MCF 10A (cell line): ENCODE measurements at places on chromosomes 3 and 15. TPM values are rescaled to one million over a fixed set of nuclear protein-coding genes. Genes with fewer than 3 reads are reported as not detected.

DNA sequence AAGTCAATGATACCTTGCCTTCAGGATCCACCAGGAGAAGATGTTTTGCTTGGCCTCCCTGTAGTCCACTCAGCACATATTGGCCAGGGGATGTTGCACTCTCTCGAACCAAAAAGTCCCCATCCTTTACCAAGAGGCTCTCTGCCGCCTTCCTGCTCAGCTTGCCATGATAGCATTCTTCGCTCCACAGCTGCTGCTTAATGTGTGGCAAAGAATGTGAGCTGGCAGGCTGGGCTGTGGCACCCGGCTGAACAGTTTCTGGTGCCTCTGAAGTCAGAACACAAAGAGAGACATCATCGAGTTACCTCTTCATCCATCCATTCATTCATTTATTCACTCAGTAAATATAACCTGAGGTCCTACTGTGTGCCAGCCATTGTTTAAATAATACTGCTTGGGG, 23.9 kb upstream of the CEP152 start:
- no peak for DNase-seq
- no peaks in the 10 kb centered on the region for H3K36me3 ChIP-seq
- H3K4me1 ChIP-seq, result no peaks in the 10 kb centered on the region
- no peak overlapping the region for H3K4me3 ChIP-seq
- H3K27me3 ChIP-seq, result no peaks in the 10 kb centered on the region

DNA sequence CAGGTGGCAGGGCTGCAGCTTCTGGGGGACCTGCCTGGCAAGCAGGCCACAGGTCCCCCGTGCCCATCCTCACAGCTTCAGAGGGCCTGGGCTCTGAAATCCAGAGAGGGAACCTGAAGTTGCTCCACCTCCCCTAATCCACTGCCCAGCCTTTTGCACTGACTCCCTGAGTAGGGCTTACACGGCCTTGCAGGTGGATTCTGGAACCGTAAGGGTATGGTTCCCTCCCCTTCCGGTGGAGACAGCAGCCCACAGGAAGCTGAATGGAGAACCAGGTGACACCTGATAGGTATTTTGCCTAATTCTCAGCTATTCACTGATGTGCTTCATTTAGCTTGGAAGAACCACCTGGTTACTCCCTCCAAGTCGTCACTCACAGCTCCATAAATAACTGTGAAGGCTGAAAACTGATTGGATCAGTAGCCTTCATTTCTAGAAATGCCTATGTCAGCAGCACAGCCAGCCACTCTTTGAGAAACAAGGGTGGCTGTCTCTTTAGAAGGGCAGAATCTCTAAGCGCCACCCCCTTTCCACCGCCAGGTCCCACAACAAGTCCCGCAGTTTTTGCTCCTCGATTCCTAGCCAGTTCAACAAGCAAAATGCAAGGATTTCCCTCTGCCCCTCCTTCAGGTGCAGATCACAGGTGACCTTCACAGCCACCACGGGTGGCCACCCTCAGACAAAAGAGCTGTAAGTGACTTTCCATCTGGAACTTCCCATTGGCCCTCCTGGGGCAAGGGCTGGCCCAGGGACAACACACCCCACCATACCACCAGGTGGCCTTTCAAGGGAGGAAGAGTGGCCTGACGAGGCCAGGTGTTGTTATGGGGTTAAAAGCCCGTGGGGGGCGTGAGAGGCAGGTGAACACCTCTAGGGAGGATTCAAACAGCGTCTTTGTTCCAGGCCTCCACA, 112.9 kb downstream of the SEC22A start:
- no peaks in the 10 kb centered on the region for H3K4me1 ChIP-seq
- H3K4me3 ChIP-seq, result no peak overlapping the region
- no peak for DNase-seq
- H3K27me3 ChIP-seq, result peaks cover 99% of the 10 kb centered on the region

- H3K27ac ChIP-seq, result no peak overlapping the region
- no peak overlapping the region for H3K4me3 ChIP-seq
- peaks cover 19% of the 10 kb centered on the region for H3K4me1 ChIP-seq
- DNase-seq, result no peak
- H3K27me3 ChIP-seq, result peaks cover 22% of the 10 kb centered on the region
These were observed 50.9 kb upstream of the PARP14 start for GRCh38 chr3:122629763-122630162.

DNA sequence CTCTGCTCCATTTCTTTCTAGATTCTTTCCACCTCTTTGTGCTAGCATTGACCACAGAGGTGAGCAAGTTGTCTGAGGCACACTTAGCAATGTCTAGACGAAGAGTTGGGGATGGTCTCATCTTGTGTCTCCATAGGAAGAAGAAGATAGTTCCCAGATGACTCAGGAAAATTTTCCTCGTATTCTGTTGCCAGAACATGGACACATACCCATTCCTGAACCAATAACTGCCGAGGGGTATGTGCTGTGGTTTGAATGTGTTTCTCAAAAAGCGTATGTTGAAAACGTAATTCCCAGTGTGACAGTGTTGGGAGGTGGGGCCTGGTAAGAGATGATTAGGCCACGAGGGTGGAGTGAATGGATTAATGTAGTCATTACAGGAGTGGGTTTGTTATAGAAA, 107.5 kb upstream of the GALNT15 start:
- DNase-seq, result peak; percentile 91
- H3K4me3 ChIP-seq, result no peak overlapping the region
- no peaks in the 10 kb centered on the region for H3K27me3 ChIP-seq
- H3K4me1 ChIP-seq, result peaks cover 53% of the 10 kb centered on the region
- H3K36me3 ChIP-seq, result no peaks in the 10 kb centered on the region
- peak overlapping the region; percentile 85 for H3K27ac ChIP-seq

DNA sequence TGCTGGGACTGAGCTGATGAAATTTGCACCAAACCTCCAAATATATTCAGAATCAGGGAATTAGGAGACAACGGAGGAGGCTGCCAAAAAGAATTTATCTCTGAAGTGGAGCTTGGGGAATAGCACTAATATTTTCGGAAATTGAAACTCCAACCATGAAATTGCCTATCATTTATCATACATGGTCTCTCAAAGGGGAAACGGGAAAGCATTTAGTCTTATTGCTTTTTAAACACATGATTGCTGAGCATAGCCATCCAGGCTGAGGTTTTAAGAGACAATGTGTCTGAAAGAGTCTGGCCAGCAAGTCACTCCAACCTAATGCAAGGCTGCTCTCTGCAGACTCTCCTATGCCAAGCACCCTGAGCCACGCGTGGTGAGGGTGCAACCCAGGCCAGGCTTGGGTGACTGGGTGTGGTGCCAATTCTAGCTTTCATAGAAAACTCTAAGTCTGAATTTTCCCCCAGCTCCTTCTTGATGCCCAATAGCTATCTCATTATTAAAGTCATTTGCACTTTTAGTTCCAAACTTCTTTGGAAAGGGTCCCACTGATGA, 200.2 kb downstream of the RPLP1 start:
- H3K4me3 ChIP-seq, result no peak overlapping the region
- peaks cover 91% of the 10 kb centered on the region for H3K27me3 ChIP-seq
- no peaks in the 10 kb centered on the region for H3K36me3 ChIP-seq
- peaks cover 6% of the 10 kb centered on the region for H3K4me1 ChIP-seq

AP3B2 gene
- total RNA-seq, result 6.1 and 7.5 TPM in 2 replicates

SOX14 gene
- total RNA-seq, result not detected in 2 replicates

DNA sequence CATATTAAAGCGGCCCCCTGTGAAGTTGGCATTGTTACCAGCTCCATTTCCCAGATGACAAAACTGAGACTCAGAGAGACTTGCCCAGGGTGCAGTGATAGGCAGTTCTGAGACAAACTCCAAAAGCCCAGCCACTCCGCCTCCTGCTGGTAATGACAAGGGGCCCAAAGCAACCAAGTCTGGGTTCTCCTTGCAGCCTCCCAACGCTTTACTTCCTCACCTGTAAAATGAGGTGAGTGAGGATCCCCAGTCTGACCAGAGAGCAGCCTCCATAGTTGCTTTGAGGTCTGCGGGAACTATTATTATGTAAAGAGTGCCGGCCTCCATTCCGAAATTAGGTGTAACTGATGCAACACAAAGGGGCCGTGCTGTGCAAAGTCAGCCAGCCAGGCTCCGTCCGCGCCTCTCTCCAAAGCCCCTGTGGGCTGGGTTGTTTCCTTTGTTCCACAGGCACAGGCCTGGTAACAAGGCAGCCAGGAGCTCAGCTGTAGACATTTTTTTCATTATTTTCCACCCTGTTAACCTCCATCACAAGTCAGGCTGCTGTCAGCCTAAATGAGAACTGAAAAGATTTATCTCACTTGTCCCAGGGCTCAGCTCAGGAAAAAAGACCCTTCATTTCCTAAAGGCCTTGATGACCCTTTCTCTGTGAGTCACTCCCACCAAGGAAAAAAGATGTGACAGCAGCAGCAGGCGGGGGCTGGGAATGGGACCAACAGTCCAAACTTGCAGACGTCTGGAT, 139.1 kb upstream of the RAD18 start:
- H3K4me1 ChIP-seq, result no peaks in the 10 kb centered on the region
- no peak for DNase-seq
- no peak overlapping the region for H3K4me3 ChIP-seq
- no peak overlapping the region for H3K27ac ChIP-seq
- peaks cover 15% of the 10 kb centered on the region for H3K36me3 ChIP-seq
- H3K27me3 ChIP-seq, result no peaks in the 10 kb centered on the region

DNA sequence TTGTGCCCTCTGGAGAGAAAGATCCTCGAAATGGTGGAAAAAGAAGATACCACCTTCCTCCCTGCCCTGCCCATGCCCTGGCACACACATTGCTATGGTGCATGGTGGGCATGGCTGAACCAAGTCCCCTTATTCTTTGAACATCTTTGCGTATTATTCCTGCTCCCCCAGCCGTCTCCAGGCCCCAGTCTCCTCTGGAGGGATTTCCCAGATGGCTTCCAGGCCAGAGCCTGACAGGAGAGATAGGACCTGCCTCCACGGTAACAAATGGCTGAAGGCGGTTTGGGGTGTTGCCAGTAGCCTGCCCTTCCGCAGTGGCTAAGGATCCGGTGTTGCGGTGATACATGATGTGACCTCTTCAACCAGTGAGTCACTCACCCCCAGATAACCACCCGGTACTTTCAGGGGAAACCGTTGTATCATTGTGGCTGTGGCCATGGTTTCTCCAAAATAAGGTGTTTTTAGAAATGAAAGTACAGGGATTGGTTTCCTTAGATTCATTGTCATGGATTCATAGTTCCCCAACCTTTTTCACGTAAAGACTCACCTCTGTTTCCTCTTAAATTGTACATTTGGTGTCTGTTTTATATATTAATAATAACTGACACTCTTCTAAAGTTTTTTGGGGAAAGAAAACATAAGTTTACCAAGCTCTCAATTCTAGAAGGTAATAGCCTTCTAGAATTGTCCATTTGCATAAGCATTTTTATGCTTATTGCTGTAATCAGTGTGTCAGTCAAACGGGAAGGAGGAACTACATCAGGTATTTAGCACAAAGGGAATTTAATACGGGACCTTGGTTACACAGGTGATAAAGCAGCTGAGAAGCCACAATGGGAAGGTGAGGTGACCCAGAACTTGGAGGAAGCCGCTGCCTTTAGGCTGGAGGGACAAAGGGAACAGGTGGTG, 25.9 kb downstream of the SMAD3 start:
- peak; percentile 97 for DNase-seq
- H3K27ac ChIP-seq, result peak overlapping the region; percentile 54
- H3K4me3 ChIP-seq, result peak overlapping the region; percentile 50
- H3K36me3 ChIP-seq, result peaks cover 7% of the 10 kb centered on the region
- no peaks in the 10 kb centered on the region for H3K27me3 ChIP-seq

UCN2 gene
- 1.5 and 3.8 TPM in 2 replicates for total RNA-seq

DNA sequence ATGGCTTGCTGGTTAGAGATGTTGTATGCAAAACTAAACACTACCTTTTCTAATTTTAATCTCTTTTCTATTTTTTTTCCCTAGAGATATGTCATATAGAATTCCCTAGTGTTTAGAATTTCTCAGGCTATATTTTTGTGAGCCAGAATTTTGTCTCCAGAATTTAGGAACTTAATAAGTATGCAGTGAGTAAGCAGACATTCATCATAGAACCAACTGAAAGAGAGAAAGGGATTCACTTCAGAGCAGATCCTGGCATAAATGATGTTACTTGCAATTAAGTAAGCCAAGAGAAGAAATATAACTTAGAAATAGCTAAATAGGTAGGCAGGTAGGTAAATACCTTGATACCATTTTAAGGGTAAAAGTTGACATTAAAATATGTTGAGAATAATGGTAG, 288.9 kb downstream of the ZNF385D start:
- no peak overlapping the region for H3K4me3 ChIP-seq
- DNase-seq, result no peak
- no peaks in the 10 kb centered on the region for H3K4me1 ChIP-seq
- H3K27ac ChIP-seq, result no peak overlapping the region
- H3K36me3 ChIP-seq, result no peaks in the 10 kb centered on the region

OR5K2 gene
- not detected in 2 replicates for total RNA-seq

GRCh38 chr3:71428841-71429596, 154.5 kb downstream of the FOXP1 start:
- H3K36me3 ChIP-seq, result peaks cover 9% of the 10 kb centered on the region
- no peaks in the 10 kb centered on the region for H3K27me3 ChIP-seq
- H3K27ac ChIP-seq, result peak overlapping the region; percentile 87
- peak overlapping the region; percentile 58 for H3K4me3 ChIP-seq
- peak; percentile 74 for DNase-seq

ST3GAL6 gene
- total RNA-seq, result 1.2 and 1.5 TPM in 2 replicates

DNA sequence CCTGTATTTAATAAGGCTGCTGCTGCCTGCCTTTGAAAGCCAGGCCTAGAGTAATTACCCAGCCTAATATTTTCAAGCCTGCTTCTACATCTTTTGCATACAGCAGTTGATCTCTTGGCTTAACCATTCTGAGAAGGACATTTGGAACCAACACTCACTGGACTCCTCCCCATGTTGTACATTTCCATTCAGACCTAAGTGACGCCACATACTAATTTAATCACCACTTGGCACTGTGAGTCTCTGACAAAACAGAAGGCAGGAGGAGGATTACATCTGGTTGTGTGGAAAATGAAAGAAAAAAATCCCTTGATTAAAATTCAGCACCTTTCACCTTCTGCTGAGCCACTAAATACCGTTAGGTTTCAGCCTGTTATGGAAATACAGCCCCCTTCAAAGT, 102.2 kb upstream of the ARRDC4 start:
- H3K4me3 ChIP-seq, result no peak overlapping the region
- DNase-seq, result no peak
- no peaks in the 10 kb centered on the region for H3K4me1 ChIP-seq
- no peaks in the 10 kb centered on the region for H3K36me3 ChIP-seq
- peaks cover 17% of the 10 kb centered on the region for H3K27me3 ChIP-seq

DNA sequence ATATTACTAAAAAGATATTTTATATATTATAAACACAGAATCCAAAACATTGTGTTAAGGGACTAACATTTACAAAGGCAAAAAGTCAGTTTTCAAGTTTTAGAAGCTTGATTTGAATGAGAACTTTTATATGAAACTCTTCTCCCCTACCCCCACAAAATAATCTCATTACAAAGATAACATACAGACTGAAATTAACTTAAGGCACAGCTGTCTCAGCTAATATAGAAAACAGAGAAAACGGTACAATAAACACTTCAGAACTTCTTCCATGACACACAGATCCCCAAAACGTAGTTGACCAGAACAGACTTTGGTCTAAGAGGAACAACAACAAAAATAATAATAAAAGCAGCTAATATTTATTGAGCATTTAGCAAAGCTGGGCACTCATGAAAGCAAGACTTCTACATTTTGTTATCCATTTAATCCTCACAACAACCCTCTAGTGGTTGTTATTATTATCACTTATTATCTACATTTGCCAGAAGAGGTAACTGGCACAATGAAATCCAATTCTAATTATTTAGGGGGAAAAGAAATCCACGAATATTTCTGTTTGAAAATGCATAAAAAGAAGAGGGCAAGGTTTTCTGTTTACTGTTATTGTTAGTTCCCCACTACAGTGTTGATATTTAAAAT, 68.1 kb downstream of the PFN2 start:
- H3K36me3 ChIP-seq, result peaks cover 14% of the 10 kb centered on the region
- H3K4me3 ChIP-seq, result no peak overlapping the region
- H3K4me1 ChIP-seq, result peaks cover 12% of the 10 kb centered on the region
- no peak overlapping the region for H3K27ac ChIP-seq

GOLGA6B gene
- total RNA-seq, result not detected in 2 replicates

CPN2 gene
- total RNA-seq, result not detected in 2 replicates

BCL2A1 gene
- not detected in 2 replicates for total RNA-seq

PROK2 gene
- total RNA-seq, result not detected in 2 replicates
